CD4-positive, alpha-beta T cell treated with Interleukin-12 subunit alpha and Interleukin-12 subunit beta, for 1 hour (primary cell): ENCODE measurements at places on chromosomes 5 and 9.

DNA sequence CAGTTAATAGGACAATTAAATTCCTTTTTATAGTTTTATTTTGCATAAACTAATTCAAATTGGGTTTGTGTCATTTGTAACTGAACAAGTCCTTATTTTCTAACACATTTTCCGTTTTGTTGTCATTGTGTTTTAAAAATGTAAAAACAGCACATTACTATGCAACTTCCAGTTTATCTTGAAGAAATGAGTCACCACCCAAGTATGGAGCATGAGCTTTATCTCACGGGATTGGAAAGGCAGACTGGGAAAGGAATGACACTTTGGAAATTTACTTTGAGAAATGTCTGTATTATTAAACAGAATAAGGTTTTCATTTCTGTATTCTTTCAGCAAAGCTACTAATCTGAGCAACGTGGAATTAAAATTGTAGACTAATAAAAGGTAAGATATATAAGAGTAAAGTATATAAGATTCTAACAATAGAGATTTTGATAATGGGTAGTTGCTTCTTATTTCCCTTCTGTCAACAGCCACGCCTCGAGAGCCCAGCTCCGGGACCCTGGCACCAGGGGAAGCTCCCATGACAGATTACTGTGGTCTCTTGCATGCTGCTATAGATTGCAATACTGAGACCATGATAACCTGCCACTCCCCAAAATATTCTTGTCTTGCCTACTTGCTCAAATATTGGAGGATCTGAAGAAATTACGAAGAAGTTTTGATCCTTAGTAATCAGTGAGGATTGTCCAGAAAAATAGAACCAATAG, 433.1 kb downstream of the CHSY3 start:
- DNase-seq, result no peak

DNA sequence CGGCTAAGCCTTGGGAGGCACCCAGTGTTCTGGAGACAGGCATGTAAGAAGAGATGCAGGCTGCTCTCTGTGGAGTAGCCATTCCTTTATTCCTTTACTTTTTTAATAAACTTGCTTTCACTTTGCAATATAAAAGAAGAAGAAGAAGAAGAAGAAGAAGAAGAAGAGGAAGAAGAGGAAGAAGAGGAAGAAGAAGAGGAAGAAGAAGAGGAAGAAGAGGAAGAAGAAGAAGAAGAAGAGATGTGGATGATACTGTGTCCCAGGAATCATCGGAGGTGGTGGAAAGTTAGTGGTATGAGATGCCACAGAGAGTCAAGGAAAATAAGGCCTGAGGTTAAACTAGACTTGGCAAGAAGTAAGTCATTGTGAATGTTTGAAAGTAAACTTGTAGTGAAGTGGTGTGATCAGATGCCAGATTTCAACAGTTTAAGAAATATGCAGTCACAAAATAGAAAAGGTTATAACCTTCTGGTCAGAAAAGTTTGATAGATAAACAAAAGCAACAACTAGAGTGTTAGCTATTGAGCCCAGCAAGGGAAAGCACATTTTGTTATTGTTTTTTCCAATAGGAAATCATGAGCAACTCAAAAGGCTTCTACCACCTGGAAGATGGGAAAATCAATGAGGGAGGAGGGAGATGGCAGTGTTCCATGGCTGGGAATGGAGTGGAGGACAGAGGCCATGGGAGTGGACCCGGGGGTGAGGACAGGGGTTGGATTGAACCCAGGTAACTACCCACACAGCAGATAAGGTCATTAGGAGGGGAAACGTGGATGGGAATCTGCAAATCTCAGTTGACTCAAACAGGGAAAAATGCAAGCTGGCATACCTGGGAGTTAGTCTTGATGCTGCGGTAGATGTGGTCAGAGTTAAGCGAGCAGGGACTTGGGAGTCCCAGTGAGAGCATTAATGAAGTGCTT, 16.8 kb downstream of the AOPEP start:
- no peak for DNase-seq

DNA sequence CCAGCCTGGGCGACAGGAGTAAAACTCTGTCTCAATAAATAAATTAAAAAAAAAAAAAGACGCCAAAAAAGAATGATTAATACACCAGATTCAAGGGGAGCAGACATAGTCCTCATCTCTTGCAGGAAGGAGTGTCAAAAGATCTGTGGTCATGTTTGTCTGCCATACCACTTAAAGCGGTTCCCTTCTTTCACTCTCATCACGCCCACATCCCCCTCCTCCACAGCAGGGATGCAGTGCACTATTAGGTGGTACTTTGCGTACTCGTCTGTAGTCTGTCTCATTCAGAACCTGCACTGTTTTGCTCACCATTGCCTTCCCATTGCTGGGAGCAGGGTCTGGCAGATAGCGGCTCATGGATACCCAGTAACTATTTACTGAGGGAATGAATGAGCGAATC, 11.2 kb downstream of the CDHR2 start:
- DNase-seq, result no peak

DNA sequence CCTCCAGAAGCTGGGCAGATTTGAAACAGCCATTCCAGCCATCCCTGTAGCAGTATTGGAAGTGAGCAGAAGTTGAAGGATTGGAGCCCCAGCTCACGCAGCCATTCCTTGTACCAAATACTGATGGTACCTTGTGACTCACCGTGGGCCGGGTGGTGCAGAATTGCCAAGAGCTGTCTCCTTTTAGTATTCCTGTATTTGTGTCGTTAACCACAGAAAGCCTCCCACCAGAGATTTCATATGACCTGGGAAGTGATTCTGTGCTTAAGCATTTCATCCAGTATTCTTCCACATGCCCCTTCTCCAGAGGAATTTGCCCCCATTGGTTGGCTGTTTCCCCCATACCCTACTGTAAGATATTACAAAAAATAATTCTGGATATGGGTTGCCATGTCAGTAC, 17.7 kb upstream of the TLX3 start:
- no peak for DNase-seq

DNA sequence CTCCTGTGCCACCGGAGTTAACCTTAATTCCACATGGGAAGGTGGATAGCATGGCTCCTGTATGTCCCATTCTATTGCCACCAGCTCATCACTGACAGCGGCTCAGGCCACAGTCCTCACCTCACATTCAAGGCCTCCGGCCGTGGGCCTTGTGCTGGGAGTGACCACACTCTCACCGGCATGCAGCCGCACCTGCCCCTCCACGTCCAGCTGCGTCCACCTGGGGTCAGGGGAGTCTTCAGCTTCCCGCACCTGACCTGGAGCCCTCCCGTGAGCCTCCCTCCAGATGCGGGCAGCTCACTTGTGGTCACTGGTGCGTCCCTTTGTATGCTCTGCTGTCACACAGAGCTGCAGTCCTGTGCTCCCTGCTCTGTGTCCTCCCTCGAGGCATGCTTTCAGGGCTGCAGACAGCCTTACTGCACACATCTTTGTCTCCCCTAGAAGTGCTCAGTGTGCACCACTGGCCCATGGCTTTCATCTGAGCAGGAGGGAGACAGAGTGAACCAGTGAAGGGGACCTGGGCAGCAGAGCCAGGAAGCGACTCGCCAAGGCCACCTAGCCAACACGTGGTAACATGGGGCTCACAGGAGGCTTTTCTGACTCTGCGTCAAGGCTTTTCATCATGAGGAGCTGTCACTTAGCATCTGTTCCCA, 210.1 kb downstream of the ERCC6L2 start:
- no peak for DNase-seq

DNA sequence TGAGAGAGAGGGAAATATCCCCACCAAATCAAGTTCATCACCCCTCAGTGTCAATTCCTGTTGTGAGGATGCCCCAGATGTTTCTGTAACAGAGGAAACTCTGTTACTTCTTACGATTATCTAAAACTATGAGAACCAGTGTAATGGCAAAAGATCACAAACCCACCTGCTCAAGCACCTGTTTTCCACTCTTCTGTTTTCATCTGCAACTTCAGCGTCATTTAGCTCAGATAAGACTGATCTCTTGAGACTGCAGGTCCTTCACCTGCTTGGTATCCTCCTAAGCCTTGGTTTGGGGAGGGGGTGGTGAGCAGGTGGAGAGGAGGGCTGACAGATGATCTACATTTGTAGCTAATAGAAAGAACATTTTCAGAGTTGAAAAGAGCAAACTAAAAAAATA, 229.3 kb downstream of the SLF1 start:
- no peak for DNase-seq

DNA sequence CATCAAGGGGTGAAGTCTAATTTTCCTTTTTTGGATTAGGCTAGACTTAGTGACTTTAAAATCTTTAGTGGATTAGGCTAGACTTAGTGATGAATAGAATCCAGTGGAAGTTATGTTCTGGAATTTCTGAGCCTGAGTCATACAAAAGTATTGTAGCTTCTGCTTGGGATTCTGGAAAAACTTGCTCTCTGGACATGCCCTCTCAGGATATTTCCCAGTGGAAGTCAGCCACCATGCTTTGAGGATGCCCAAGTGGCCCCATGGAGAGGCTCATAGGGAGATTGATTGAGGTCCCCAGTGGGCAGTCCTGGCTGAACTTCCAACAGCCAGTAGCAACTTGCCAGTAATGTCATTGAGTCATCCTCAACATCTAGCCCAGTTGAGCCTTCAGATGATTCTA, 112.4 kb upstream of the PRLR start:
- DNase-seq, result no peak

DNA sequence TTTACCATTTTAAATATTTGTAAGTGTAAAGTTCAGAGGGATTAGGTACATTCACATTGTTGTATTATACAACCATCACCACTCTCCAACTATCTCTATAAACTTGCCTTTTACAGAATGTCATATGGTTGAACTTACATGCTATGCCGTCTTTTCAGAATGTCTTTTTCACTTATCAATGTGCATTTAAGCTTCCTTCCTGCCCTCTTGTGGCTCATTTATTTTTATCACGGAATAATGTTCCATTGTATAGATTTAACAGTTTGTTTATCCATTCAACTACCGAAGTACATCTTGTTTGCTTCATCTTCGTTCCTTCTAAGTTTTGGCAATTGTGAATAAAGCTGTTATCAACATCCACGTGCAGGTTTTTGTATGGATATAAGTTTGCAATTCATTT, 133.3 kb upstream of the C6 start:
- DNase-seq, result no peak

- peak; percentile 24 for DNase-seq
Observed at GRCh38 chr5:54959673-54960418, 25.5 kb downstream of the ESM1 start.

- peak; percentile 66 for DNase-seq
Observed at GRCh38 chr9:76023715-76024195, 133.3 kb downstream of the PCSK5 start.

DNA sequence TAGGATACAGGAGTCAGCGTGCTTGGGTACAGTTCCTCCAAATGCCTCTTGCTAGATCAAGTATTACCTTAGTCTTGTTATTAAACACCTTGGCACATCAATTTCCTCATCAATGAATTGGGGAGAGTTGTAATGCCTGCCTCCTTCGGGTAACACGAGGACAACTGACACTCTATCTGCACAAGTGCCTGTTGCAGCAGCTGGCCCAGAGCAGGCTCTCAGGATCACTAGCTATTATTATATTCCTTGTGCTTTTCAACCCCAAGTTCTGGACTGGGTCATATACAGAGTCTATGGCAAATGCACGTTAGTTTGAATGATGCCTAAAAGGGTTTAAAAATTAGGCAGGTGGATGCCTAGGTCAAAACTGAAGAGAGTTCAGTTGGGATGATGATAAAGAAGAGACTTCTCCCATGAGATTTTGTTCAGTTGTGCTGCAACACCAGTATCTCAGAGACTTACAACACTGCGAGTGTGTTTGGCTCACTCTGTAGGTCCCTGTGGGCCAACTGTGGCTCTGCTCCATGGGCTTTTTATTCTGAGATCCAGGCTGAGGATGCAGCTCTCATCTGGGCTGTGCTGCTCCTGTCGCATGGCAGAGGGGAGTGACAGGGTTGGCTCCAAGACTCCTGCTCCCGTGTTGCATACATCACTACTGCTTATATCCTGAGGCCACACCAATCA, 41.1 kb upstream of the TEX48 start:
- DNase-seq, result no peak

GRCh38 chr9:121201045-121201737, 478 bp downstream of the RAB14 start:
- peak; percentile 60 for DNase-seq

DNA sequence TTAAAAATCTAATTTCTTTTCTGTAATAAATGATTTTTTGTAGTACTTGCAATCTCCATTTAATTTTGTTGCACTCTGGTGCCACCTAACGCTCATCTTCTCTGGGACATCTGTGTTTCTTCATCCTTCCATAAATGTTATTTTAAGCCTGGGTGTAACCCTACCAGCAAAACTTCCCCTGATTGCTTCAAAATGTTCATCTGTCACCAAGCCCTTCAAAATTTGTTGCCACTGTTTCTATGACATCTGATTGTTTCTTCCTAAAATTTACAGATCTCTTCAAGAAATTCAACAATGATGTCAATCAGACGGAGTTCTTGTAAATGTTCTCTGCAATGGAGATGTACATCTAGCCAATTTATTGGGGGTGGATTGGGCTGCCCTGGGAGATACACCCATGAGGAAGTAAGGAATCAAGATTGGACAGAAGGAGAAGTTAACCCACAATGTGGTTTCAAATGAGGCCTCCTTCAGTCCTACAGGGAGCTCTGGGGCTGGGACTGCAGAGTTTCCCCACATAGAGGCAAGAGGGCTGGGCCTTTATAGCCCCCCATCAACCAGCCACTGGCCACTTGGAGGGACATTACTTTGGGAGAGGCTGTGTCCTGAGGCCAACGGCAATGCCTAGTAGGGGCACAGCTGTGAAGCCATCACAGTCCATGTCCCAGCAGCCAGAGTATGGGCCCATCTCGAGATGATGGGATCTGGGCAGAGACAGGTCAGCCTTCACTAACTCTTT, 23.3 kb downstream of the MCTP1 start:
- DNase-seq, result peak; percentile 21

DNA sequence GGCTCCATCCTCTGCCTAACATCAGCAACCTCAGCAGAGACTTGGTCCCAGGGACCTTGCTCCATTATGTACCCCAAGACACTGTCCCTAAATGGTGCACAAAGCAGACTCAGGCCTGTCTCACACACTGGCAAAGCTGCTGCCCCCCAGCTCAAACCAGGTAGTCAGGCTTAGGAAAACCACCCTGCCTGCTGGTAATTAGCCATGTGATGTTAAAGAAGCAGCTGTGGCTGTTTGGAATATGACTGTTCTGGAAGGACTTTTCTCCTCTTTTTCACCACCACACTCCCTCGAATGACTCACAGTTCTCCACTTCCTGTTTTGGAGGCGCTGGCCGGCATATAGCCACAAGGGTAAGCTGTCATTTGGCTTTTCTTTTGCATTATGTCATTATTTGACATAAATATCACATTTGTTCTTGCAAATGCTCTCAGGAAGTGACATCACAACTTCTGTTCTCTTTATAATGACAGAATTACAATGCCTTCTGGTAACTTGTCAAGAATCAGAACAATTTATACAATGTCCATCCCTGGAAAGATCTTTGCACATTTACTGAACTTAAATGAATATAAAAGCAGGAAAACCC, 113.9 kb downstream of the SUSD1 start:
- DNase-seq, result peak; percentile 37

DNA sequence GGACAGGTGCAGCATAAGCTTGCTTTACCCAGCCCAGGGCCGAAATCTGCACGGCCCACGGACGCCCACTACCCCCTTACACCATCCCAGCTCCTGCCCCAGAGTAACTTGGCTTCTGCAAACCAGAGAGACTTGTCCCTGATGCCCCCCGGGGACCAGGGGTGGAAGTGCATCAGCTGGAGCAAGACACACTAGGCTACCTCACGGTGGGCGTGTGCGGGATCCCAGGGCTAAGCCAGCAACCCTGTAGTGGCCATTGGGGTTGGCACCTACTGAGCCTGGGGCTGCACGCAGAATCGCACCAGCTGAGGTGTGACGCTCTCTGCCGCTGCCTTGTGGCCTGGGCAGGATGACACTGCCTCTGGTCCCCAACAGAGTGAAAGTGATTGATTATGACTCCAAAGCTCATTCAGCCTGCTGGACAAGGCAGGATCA, 6.1 kb upstream of the ZNF79 start:
- peak; percentile 43 for DNase-seq

- peak; percentile 17 for DNase-seq
Observed at GRCh38 chr9:114616684-114617520, 5.8 kb downstream of the TMEM268 start.
